NCI-H1048 (cell line): ENCODE measurements at places on chromosomes 5 and 9.
A peak's percentile ranks its signal among the peaks of the same experiment; 100 is the strongest.

DNA sequence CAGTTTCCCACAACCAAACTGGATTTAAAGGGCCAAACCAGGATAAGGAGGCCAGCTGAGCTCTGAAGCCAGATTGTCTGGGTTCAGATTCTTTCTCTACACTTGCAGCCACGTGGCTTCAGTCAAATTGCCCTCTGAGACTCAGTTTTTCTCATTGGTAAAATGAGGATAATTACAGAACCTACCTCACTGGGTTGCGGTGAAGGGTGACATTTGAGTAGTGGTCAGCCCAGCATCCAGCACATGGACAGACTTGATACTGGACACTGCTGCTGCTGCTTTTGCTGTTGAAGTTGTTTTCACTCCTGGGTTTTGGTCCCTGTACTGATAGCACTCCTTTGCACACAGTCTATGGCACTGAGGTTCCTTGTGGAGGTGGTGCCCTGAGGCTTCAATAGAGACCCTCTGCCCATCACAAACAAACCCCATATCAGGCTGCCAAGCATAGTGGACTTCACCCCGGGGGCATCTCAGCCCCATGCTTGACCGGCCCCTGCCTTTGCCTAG is 25.7 kb upstream of the CDKN2AIPNL start:
- no peak for DNase-seq

DNA sequence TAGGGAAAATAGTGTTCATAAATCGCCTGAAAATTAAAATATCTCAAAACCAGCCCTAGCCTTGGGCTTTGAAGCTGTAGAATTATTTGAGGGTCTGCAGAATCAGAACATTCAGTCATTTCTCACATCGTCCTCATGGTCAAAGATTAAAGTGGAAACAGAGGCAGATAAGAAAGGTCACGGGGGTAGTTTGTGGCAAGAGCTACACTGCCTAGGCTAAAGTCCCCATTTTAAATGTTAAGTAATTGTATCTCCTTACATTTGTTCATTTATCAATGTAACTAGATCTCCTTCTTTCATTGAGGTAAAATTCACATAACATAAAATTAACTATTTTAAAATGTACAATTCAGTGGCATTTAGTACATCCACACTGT is 139.2 kb downstream of the TLE1 start:
- DNase-seq, result no peak

- no peak for DNase-seq
These were observed 26.7 kb downstream of the LHX3 start for GRCh38 chr9:136178061-136178772.

DNA sequence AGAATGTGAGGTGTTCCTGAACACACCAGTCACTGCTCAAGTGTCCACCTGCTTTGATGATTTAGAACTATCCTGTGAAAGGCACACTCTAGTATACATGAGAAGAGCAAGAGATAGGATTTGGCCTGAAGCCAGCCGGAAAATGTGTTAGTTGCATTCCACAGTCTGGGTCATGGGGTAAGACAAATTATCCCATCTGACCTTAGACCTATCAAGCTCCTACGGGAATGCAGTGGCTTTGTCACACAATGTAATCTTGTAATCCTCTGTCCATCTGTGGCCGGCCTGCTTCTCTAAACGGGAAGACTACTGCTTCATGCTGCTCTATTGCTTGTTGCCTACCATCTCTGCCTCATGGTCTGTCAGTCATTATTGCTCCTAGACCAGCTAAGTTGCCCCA is 92.4 kb upstream of the PRRC1 start:
- no peak for DNase-seq

- DNase-seq, result no peak
These were observed 11.0 kb upstream of the LHX6 start for GRCh38 chr9:122239722-122240121.

GRCh38 chr5:178273665-178274541 is 41.3 kb upstream of the PHYKPL start:
- DNase-seq, result no peak

DNA sequence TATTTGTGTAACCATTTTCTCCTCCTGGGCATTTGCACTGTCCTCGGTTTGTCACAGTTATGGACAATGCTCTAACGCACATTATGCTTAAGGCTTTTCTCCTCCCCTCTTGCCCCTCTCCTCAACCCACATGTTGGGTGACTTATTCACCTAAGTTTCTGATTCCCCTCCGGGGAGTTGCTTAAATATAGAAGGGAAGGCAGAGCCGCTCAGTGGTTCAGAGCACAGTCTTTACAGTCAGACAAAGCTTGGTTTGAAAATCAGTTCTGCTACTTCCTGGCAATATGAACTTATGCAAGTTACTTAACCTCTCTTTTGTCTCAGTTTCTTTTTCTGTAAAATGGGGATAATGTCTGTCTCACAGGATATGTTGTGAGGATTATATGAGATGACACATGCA is 41.2 kb upstream of the SPRY4 start:
- DNase-seq, result no peak

DNA sequence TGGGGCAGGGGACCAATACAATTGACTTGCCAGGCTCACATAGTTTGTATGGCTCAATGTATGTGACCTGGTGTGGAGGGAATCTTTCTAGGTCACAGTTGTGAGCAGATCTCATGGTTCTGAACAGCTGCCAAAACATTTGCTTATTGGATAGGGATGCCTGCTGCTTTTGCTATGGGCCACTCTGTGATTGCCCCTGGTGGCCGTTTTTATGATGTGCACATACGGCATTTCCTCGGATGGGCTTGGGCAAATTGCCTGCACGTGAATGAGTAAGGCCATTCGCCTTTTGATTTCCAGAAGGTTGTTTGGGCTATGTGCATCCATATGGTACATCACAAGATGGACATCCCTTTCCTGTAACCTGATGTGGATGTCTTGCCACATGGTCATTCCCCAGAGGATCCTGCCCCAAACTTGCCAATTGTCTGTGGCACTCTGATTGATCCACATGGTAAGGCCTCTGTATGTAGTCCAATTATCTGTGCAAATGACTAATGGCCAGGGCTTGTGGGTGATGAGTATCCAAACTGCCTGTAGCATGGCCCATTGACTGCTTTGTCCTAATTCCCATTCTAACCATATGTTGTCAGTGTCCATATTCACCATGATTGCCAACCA is 10.7 kb upstream of the SLC22A4 start:
- DNase-seq, result no peak

- no peak for DNase-seq
These were observed 49.0 kb downstream of the CDO1 start for GRCh38 chr5:115767424-115767823.

GRCh38 chr5:124056326-124056990 is 544.5 kb downstream of the CSNK1G3 start:
- DNase-seq, result no peak

DNA sequence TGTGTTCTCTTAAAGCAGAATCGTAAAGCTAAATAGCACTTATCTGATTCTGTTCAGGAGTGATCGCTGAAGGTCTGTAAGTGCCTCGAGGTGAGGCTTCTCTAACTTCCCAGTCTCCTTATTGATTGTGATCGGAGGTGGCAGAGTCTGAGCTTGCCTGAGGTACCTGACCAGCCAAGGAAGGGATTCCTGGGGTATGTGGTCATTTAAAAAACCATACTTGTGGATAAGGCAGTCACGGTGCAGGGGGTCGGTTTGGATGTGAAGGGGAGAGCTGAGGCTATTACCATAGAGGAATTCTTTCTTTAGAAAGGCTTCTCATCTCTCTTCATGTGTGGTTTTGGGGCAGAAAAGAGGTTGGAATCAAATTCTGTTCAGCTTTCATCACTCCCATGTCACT is 193.7 kb downstream of the TLE4 start:
- DNase-seq, result no peak

DNA sequence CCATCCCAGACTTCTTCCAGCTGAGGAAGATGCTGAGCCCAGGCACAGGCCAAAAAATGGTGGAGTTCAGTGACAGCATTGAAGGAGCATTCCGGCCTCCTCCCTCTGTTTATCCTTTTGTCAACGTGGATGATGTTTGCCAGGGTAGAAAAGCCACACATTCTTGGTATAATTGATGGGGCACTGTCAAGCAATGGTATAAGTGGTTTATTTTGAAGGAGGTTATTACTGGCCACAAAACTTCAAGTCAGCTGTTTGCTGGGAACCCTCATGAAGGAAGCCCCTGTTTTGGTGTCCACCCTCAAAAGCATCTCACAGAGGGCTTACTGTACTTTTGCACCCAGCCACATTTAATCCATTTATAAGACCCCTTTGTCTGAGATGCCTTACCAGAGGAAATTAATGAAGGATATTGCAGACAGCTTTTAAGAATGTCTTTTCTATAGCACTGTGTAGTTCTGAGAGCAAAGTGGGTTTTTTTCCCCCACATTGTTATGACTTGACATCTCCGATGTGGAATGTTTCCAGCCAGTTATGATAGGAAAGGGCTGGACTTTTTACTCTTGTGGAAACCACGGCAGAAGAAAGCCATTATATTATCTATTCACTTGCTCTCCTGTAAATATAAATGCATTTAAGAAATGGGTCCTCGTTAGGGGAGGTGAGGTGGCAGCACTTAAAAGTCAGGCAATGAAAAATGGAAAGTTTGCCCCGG is 95.5 kb upstream of the SPATA31D4 start:
- DNase-seq, result no peak

DNA sequence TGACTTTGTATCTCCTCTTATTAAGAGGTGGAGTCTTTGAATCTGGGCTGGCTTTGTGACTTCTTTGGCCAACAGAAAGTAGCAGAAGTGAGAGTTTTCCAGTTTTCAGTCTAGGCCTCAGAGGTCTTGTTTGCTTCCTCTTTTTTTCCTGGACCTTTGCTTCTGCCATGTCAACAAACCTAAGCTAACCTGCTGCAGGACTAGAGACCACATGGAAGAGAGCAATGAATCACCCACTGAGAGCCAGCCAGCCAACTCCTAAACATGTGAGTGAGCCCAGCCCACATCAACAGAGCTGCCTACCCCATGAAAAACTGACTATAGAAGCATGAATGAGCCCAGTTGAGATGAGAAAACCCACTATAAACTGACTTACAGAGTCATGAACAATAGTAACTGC is 29.9 kb downstream of the MRPL22 start:
- DNase-seq, result no peak

DNA sequence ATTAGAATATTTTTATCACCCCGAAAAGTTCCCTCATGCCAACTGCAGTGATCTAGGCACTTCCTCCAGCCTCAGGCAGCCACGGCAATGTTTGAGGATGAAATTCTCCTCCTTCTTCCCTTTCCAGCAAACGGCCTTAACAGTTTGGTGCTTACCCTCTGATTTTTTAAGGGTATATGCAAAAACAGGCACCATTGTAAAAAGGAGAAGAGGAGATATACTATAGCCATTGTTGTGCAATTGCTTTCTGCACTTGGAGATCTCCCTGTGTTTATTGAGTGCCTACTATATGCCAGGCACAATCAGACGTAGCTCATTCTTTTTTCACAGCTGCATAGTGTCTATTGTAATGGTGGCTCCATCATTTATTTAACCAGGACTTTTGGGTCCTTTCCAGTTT is 29.4 kb downstream of the GSN start:
- no peak for DNase-seq

DNA sequence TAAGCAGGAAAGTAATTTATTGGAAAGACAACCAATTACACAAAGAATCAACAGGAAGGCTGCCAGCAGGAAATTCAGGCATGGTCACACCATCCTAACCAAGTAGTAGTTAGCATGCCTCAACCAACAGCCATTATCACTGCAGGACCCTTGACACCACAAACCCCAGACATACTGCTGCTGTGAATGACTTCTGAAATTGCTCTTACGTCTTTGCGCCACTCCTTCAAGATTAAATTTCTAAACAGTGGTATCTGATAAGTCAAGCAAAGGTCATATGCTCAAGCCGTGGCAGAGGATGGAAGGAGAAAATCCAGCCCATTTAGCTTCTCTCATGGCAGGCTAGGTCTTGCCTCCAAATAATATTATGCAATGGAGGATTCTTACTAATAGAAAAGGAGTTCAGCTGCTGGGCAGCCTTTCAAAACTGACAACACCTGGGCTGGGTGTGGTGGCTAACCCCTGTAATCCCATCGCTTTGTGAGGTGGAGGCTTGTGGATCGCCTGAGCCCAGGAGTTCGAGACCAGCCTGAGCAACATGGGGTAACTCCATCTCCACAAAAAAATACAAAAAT is 5.0 kb upstream of the PTGER4 start:
- DNase-seq, result no peak

DNA sequence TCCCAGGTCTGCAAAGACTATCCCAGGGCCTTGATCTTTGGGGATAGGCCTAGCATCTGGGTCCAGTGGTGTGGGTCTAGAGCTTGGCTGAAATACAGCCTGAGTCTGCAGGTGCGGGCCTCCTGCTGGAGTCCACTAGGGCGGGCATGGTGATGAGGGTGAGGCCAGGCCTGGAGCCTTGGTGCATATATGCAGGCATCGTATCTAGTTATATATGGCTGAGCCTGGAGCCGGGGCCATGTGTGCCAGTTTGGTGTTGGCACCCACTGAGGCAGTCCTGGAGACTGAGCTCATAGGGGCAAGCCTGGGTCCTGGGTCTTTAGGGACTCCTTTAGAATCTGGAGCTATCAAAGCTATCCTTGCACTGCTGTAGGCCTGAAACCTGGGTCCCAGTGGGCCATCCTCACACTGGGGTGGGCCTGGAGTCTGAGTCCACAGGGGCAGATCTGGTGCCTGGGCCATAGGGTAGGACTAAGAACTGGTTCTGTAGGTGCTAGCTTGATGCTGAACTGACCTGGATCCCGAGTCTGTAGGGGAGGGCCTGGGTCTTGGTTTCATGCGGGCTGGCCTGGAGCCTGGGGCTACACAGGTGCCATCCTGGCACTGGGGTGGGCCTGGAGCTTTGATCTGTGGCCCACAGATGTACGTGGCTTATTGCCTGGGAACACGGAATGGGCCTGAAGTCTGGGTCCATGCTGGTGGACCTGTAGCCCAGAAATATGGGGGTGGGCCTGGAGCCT is 346.5 kb upstream of the MEF2C start:
- no peak for DNase-seq

DNA sequence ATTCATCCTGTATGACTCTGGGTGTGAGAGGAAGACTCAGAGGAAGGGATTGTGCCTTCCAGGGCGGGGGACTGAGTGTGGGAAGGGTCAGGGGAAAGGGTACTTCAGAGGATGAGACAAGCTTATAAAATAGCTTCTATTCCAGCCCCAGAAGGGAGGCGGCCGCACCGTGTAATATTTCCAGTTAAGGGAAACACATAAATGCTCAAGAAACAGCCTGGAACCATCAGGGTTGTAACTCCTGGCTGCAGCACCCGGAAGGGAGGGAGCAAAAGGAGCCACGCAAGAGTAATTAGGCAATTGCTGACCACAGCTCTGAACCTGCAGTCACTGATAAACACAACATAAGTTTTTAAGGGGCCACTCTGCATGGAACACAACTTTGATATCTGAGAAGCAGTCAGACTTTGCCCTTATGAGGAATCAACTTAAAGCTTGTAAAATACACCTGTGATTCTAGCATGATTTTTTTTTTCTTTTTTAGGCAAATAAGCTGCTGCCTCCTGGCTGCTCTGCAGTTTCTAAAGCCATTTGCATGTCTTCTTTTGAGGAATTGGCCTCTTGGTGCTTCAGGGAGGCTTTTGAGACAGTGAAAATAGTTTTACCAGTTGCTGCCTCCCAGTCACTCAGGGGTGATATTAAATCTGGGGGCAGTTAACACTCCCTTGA is 382.7 kb downstream of the ENC1 start:
- peak; percentile 45 for DNase-seq
